Lung microvascular endothelial cell (primary cell): ENCODE measurements at places on chromosomes 4 and X. TPM values are rescaled to one million over a fixed set of nuclear protein-coding genes. Genes with fewer than 3 reads are reported as not detected.

The RHOXF2B gene
- total RNA-seq = not detected in 2 replicates

The PPEF2 gene
- under 0.01 TPM in 1 of 2 replicates, not detected in the other for total RNA-seq

The TRPC3 gene
- not detected in 2 replicates for total RNA-seq

The FDCSP gene
- not detected in 2 replicates for total RNA-seq

The WDR17 gene
- total RNA-seq = under 0.01 and 0.22 TPM in 2 replicates

The SHROOM2 gene
- total RNA-seq = 5.0 and 5.4 TPM in 2 replicates

The ASMT gene
- total RNA-seq = not detected in 2 replicates

The FAT1 gene
- total RNA-seq = 0.60 and 1.7 TPM in 2 replicates

The ZDHHC15 gene
- not detected in 2 replicates for total RNA-seq

The TKTL2 gene
- total RNA-seq = not detected in 2 replicates

The FGB gene
- not detected in 2 replicates for total RNA-seq

The EIF2S3 gene
- total RNA-seq = 155 and 228 TPM in 2 replicates

The TSPAN7 gene
- total RNA-seq = 3.5 and 38.1 TPM in 2 replicates

The RIBC1 gene
- under 0.01 TPM in 1 of 2 replicates, not detected in the other for total RNA-seq

The ADH6 gene
- total RNA-seq = not detected in 2 replicates

The SATL1 gene
- under 0.01 TPM in 1 of 2 replicates, not detected in the other for total RNA-seq

The RTL9 gene
- not detected in 2 replicates for total RNA-seq

The TCP11X2 gene
- not detected in 2 replicates for total RNA-seq

The EDA gene
- total RNA-seq = 0.20 and 0.65 TPM in 2 replicates

The CFAP47 gene
- not detected in 2 replicates for total RNA-seq

The GSX2 gene
- not detected in 2 replicates for total RNA-seq

The PPP4R3C gene
- total RNA-seq = not detected in 2 replicates

The ARMCX1 gene
- 39.7 and 55.2 TPM in 2 replicates for total RNA-seq

The SPANXA2 gene
- not detected in 2 replicates for total RNA-seq

The ASB11 gene
- not detected in 2 replicates for total RNA-seq

The DDX53 gene
- total RNA-seq = not detected in 2 replicates

The TIMP1 gene
- total RNA-seq = 74.8 and 80.8 TPM in 2 replicates
